ENCODE measurements at places on chromosomes 3 and 15.

GRCh38 chr15:50150851-50151250 lies 31.1 kb upstream of the SLC27A2 start:
- no peak for DNase-seq

DNA sequence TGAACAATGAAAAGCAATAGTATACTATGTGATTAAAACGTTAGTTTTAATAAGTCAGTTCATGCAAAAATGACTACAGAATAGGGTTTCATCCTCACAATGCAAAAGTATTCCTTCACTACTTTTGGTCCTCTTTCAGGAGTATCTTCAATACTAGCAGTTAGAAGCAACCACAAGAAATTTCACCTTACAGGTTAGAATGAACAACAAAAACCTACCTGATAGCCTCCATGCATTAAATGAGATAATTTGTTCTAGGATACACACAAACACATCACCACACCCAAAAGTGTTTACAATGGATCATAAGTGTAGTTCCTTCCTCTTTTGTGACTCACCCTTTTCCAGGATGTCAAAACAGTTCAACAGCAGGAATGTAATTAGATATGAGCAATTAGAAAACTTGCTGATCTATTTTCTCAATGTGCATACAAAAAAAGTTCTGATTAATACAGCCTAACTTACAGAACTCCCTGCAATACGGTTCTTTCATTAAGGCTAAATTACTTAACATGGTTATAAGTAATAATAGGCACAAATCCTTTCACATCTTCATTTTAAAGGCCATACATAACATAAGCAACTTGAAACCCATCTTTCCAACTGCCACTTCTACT lies 21.6 kb downstream of the UACA start:
- DNase-seq = no peak

DNA sequence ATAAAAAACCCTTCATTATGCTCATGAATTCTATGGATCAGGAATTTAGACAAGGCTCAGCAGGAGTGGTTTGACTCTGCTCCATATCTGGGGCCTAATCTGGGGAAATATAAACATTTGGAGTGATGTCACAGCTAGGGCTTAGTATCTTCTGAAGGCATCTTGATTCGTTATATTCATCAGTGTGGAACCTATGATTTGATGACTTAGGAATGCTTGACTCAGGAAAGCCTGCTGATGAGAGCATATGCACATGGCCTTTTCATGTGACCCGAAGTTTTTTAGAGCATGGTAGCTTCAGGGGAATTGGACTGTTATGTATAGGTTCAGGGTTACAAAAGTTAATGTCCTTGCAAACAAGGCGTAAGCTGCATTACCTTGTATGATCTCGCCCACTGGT lies 184.9 kb upstream of the LRRC3B start:
- peak; percentile 94 for DNase-seq

- peak; percentile 68 for DNase-seq
These were observed 101.9 kb downstream of the TNIK start for GRCh38 chr3:171358181-171358880.

DNA sequence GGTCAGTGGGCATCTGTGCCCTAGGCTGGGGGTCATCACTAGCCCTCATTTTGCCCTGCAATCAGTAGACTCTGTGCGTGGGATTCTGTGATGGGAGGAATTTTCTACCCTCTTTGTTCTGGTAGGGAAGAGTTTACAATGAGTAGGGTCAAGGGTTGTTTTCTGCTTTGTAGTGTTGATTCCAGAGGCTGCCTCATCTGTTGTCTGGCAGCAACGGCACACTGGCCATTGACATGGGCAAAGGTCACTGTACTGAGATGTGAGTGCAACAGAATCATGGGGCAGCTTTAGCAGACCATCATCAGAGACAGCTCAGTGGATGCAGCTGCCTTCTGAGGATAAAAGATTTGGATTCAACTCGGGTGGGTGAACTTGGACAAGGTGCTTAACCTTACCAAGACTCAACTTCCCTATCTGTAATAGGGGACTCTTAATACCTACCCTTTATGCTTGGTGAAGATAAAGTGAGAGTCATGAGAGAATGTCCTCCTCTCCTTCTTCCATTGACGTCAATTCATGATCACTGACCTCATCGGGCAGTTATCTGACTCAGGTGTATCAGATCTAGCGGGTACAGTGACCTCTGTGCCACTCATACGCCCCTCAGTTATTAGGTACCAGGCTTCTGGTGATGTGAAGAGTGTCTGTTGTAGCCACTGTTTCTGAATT lies 127.5 kb downstream of the RPLP1 start:
- DNase-seq = no peak

DNA sequence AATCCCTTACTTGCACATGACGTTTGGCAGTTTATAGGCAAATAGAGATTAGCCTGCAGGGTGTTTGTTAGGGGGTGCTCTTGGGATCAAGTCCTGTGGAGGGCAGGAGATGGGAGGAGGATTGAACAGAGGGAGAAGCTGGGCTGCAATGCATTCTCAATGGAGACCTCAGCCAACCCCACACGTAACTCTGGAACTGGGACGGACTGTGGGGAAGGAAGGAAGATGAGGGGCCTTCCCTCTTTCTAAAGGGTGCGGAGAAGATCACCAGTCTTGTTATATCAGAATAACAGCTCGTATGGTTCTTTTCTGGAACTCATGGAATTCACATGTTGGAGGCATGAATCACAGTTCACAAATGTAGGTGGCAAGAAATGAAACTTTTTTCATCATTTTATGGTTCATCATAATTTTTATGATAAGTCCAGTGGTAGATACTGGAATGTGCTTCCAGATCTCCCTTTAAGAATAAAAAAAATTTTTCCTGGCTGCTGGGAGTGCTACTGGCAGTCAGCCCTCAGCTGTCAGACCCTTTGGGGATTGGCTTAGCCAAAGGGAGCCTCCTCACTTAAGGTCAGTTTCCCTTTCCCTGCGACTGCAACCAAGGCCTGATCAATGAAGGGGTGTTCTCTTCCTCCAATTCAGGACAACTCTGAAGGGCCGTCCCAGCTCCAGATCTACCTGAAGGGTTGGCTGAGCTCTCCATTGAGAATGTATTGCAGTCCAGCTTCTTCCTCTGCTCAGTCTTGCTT lies 20.5 kb upstream of the LYZL4 start:
- DNase-seq = no peak

DNA sequence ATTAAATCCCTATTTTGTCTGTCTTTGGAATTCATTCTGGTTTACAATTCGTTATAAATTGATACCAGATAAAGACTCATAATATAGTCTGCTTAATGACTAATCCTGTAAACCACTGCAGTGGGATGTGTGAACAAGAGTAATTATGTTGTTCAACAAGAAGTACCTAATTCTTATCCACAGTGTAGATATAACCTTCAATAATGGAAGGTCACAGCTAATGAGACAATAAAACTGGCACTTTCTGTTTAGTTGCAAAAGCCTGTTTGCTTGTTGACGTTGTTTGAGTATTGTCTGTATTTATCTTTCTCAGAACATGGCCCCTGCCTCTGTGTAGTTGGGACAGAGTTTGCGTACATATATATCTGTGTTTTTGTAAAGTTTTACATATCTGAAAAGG lies 26.7 kb downstream of the PIAS1 start:
- no peak for DNase-seq

GRCh38 chr3:61742006-61742405 lies 180.6 kb downstream of the PTPRG start:
- DNase-seq = no peak

DNA sequence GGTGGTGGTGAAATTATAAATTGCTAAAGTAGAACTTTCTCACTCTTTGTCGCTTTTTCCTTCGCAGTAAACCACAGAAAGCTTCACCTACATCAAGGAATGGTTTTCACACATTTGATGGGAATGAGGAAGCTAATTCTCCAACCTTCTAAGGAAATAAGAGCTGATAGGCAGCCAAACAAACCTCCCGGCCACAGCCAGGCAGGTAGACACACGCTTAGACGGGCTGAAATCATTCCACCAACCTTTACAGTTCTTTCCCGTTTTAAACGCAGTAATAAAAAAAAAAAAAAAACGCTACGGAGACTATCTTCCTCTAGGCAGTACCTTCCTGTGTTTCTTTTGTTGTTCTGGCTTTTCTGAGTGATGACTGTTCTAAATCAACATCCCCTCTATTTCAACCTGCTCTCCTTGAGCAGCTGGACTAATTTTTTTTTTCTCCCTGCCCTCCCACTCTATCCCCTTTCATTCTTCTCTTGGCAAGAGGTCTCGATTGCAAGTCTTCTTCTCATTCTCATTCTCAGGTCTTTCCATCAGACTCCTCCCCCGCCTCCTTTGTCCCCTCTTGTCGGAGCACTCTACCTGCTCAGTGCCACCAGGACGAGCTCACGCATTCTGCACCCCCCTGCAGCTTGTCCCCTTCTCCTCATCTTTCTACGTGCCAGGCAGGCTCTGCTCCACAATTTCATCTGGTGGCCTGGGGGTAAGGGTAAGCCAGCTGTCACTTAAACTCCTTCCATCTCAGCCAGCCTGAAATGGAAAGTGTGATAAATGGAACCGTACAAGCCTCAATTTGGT lies 391.1 kb upstream of the MDFIC2 start:
- DNase-seq = no peak

GRCh38 chr15:27361438-27361837 lies 390.5 kb downstream of the GABRG3 start:
- DNase-seq = no peak

DNA sequence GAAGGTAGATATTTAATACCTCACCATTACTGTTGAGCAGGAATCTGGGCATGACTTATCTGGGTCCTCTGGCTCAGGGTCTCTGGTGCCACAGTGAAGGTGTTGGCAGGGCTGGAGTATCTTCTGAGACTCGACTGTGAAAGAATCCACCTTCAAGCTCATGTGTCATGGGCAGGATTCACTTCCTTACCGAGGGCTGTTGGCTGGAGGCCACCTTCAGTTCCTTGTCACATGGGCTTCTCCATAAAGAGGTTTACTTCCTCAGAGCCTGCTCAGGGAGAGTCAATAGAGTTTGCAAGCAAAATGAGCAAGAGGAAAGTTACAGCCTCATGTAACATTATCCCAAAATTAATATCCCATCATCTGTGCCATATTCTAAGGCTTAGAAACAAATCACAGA lies 459.5 kb downstream of the NR2F2 start:
- DNase-seq = no peak

DNA sequence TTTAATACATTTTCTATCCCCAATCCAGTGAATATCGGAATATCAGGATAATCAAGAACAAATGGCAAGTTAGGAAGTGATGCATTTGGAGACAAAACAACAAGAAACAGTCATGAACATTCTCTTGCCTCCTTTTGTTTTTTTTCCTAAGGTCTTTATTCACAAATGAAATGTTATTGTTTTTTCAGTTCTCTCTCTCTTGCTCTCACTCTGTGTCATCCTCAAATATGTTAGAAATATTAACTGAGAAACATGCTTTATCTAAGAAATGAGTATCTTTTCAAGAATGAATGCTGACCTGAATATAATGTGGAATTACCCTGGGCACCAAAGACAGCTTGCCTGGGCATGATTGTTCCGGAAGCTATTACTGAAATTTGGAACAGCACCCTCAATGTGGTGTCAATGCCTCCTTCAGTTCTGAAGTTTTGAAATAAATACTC lies 51.3 kb downstream of the RBMS3 start:
- no peak for DNase-seq

GRCh38 chr3:57559526-57559925 lies 3.5 kb downstream of the PDE12 start:
- no peak for DNase-seq

DNA sequence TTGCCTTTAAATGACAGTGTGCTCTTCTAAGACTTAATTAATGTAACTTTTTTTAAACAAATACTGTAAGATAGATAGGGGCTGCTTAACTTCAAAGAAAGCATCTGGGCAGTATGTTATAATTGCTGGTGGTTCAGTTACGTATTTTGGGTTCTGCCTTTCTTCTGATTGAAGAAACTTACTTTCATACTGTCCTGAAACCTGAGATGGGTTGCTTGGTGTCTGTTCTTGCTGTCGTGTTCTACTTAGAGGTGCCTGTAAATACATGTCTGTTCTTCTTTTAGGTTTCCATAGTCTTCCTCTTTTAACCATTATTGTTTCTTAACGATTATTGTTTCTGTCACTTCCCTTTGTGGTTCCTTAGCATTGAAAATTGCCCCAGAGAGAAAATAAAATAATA lies 297.7 kb upstream of the CHRM5 start:
- no peak for DNase-seq

- no peak for DNase-seq
These were observed 26.5 kb downstream of the SPG11 start for GRCh38 chr15:44636976-44637375.

GRCh38 chr15:76648732-76649444 lies 256.3 kb downstream of the SCAPER start:
- DNase-seq = no peak

DNA sequence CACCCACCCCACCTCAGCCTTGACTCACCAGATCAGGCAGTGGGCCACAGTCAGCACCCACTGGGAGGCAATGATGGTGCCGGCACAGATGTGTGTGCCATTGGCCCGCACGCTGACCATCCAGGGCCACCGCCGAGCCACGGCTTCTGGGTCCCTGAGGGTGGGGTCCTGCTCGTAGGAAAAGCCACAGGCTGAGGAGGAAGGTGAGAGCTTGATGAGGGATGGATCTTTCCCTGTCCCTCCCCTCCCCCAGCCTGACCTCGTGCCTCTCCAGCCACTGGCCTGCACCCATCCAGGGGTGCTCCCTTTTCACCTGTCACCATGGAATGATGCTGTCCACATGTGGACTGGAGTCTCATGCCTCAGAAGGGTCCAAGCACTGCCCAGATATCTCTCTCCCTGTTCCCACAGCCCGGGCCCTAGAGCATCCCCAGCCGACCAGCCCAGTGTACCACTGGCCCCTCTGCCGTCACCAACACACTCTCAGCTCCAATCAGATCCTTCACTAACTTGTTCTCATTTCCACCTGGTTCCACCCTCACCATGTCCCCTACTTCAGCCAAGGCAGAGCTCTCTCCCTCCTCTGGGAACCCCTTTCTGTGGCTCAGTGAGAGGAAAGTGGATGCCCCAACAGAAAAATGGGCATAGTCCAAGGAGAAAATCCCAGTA lies 2.0 kb downstream of the PRSS50 start:
- DNase-seq = no peak

DNA sequence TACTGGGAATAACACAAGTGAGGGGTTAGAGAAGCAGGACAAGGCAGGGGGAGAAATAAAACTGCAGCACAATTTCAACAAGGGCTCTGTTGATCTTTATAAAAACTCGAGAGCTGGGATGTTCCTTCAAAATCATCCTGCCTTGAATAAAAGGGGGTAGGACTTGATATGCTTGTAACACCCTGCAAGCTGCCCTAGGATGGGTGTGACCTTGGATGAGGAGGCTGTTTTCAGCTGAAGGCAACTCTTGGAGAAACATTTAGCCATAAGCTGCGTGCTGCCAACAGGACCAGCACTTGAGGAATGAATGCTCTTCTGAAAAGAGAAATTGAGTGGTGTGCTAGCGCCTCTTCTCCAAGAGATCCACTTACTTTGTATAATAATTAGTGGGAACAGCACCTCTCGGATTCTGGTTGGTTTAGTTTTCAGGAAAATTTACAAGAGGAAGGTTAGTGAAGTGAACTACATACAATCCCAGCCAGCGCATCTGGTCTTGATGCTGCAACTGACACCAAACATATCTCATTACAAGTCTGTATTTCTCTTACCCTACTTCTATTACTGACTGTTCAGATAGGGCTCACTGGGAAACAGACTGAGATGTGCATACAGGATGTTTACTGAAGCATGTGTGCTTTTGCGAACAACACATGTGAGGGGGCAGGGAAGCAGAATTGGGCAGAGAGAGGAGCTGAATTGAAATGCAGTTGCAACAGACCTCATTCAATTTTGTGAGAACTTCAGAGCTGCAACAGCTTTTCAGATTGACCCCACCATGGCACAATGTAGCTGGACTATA lies 643.0 kb upstream of the GOLIM4 start:
- no peak for DNase-seq
